ENCODE measurements at places on chromosomes 7 and 10.

DNA sequence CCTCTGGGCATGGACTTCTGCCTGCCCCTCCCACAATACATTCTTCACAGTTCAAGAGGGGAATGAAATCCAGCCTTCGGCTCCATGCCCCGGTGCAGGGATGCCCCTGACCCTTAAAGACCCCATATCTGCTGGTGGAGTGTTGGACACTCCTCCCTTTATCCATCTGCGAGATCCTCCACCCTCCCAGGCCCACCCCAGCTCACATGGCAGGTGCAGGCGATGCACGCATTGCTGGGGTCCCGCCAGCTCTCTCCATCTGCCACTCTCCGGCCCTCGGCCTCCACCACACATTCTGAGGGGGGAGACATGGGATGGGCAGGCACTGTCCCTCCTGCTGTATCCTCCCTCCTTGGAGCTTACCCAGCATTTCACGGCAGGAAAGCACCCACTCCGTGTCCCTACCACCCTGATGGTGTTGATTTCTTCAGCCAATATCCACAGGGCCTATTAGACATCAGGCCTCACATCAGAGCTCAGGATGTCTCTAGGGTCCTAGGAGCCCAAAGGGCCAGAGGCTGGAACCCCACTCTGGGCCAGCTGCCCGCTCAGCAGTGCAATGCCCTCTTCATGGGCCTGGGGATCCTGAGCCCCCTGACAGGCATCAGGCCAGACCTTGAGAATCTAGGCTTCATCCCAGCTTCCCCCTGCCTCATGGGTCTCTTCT, 18.3 kb downstream of the ATP6V1F start:
- no peak for DNase-seq

DNA sequence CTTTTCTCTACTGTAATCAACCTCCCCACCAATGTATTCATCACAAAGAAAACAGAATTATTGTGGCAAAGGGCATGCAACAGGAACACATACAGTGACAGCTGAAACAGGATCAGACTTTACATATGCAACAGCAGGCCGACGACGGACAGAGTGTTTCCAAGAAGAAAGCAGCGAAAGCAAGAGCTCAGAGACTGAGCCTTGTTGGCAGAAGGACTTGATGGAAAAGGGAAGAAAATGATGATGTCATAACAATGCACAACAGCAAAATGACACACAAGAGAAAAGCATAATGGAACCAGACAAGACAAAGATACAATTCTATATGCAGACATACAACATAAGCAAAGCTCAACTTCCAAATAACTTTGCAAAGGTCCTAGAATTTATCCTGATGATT, 106.5 kb downstream of the ARHGAP12 start:
- no peak for DNase-seq

DNA sequence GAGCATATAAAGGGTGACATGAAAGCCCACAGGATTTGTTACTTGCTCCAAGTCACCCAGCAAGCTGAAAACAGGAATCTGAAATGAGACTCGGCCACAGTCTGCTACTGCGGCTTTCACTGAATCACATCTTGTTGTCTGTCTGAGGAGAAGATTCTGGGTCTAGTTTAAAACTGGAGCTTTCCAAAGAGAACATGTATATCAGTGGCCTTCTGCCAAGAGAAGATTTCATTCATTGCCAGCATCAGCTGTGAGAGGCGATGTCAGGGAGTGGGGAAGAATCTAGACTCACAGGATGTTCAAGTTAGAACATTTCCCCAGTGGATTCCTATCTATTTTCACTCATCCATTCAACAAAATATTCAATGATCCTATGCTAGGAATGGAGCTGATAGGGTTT, 122.8 kb downstream of the GALNT17 start:
- DNase-seq, result no peak

- peak; percentile 75 for DNase-seq
Observed at GRCh38 chr10:114412907-114413797, 8.8 kb upstream of the AFAP1L2 start.

- DNase-seq, result no peak
Observed at GRCh38 chr7:84149573-84149972, 45.0 kb downstream of the SEMA3A start.

DNA sequence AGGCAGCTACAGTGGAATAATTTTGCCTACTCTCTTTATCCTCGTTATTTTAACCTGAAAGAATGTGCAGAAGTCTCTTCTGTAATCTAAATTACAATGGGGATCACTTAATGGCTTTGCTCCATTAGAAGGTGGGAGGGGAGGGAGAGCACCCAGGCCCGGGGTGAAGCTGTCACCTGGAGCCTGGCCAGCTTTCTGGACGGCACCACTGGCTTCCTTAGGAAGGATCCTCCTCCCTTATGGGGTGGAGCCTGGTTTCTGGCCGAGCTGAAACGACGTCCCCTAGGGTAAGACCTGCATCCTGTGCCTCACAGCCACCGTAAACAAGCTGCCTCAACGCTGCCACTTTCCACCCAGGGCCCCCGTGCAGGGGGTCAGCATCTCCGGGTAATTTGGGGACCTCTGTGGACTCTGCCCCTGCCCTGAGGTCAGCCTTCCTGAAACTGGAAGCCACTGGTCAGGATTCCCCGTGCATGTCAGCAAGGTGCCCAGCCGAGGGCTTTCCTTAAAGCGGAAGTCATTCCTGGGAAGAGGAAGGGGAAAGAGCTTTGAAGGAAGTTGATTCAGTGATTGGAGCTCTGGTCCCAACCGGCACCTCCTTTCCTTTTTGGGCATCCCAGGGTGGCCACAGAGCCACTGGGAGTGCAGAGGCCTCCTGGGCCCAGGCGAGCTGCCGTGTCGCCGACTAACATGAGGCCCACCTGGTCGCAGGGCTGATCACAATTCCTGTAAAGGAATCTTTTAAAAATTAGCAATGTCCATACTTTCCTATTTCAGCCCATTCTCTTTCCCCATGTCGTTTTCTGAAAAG, 569.1 kb downstream of the DNAJB6 start:
- DNase-seq, result no peak

GRCh38 chr7:82291931-82292330, 151.6 kb downstream of the CACNA2D1 start:
- DNase-seq, result no peak

- DNase-seq, result no peak
Observed at GRCh38 chr10:126463286-126463685, 75.0 kb upstream of the ADAM12 start.

GRCh38 chr7:39091774-39092173, 114.1 kb downstream of the POU6F2 start:
- DNase-seq, result no peak

GRCh38 chr7:55110993-55111361, 92.2 kb downstream of the EGFR start:
- no peak for DNase-seq

DNA sequence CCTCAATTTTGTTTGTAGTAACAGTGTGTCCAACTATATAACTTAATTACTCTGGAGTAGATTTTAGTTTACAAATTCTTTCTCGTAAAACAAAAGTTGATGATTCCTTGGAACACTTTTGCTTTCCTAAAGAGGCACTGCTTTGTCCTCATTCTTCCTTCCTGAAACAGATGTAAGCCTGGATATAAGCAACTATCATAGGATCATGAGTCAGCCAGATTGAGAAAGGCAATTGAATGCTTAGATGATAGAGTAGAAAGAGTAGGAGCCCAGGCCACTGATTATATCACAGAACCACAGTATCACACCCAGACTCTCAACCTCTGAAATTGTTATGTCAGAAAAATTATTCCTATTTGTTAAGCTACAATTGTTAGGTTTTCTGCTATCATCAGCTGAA, 69.9 kb downstream of the TMEM106B start:
- DNase-seq, result peak; percentile 42

DNA sequence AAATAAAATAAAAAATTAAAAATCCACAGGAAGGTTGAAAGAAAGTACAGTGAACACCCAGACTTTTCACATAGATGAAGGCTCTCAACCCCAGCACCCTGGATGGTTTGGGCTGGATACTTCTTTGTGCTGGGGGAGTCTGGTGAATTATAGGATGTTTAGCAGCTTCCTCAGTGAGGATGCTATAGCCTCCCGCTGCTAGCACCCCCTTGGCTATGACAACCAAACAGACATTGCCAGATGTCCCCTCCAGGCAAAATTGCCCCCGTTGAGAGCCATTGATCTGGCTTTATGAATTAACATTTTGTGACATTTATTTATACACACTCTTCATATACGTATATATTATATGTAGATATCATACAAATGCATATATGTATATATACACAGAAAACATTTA, 21.6 kb downstream of the SMKR1 start:
- DNase-seq, result no peak

- DNase-seq, result peak; percentile 91
Observed at GRCh38 chr10:129949891-129950291, 14.2 kb downstream of the EBF3 start.

DNA sequence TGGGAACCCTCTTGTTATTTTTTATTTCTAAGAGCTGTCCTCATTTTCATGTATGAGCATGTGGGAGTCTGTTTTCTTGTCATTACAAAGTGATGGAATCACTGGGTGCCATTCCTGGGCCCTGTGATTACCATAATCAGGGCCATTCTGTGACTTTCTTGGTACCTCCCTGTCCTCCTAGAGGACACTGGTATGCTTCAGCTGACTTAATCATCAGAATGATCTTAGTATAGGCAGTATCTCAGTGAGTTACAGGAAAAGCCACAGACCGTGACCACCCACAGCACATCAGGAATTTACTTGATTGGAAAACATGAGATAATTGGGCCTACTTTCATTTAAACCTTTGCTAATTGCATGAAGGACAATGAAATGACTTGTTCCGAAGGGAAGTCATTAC, 7.2 kb downstream of the NOM1 start:
- no peak for DNase-seq

GRCh38 chr10:128066870-128067382, 59.3 kb downstream of the MKI67 start:
- no peak for DNase-seq

DNA sequence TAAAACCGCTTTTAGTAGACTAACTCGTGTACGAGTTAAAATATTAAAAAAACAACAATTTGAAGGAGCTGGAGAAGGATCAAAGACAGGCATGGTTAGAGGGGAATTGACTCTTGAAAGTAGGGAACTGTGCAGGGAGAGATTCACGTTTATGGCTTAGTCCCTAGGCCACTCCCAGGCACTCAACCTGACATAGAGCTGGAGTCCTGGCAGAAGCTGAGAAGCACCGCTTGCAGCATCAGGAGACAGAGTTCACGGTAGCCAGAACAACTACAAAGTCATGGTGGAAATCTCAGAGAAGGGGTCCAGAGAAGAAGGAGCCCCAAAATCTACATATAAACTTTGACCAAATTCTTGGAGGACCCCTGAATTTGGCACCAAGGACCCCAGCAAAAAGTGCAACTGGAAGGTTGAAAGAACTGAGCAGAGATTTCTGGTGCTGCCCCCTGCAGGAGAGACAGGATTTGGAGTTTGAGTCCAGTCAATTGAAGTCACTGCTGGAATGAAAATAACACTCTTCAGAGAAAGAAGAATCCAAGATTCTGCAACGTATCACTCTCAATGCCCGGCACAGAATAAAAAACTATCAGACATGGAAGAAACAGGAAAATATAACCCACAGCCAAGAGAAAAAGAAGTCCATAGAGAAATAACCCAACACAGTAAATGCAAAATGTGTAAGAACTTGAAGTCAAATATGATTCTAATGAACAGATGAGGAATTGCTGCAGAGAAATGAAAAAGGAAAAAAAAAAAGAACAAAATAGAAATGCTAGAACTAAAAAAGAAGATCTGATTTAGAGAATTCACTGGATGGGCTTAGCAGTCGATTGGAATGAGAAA, 493.3 kb upstream of the PODXL start:
- peak; percentile 44 for DNase-seq

DNA sequence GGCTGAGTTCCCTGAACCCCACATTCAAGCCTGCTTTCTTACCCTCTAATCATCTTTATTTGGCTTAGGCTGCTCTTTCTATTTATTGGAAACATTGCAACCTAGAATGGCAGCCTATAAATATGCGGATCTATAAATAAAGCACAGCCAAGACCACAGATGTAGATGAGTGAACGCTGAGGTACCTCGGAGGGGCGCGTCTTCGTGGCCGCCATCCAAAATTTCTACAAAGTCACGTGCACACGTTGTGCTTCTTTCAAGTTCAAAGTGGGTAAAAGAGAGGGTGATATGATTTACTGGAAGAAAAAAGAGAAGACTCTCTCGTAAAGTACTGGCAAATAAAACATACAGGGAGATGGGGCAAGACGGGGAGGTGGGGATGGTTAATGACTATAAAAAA, 132.6 kb upstream of the RSU1 start:
- DNase-seq, result no peak

GRCh38 chr7:2792856-2793487, 51.1 kb downstream of the GNA12 start:
- no peak for DNase-seq

- peak; percentile 80 for DNase-seq
Observed at GRCh38 chr7:30888747-30889146, 22.9 kb upstream of the AQP1 start.

- DNase-seq, result peak; percentile 51
Observed at GRCh38 chr7:95335093-95335492, 10.8 kb upstream of the PON1 start.

DNA sequence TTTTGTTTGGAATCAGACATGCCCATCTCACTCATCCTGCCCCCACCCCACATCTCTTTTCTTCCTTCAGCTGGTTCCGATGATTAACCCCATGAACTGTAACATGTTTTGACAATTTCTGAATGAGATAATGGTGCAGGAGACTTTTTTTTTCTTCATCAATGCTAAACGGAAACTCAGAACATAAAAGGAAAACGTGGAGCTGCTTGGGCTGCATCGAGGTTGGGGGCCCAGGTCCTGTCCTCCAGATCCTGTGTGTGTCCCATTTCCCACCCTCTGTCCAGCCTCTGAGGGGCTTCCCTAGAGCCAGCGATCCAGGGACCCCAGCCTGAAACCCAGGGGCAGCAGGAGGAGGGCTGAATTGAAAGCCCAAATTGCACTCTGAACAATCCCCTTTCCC, 263.8 kb upstream of the GRB10 start:
- DNase-seq, result no peak

GRCh38 chr10:48231699-48232315, 42.7 kb downstream of the FRMPD2 start:
- no peak for DNase-seq

DNA sequence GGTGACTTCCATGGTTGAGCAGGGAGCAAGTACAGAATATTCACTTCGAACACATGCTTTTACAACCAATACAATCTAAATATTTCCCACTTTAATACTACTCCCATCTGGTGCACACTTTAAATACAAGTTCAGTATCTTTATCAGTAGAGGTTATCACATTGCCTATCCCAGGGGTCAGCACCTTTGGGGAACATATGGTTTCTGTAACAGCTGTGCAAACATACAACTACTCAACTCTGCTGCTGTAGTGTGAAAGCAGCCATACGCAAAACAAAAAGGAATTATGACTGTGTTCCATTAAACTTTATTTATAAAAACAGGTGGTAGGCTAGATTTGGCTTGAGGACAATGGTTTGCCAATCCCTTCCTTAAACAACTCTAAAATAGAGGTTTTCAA, 157.5 kb downstream of the XPNPEP1 start:
- no peak for DNase-seq

- no peak for DNase-seq
Observed at GRCh38 chr10:14036233-14036632, 294.5 kb downstream of the FRMD4A start.

DNA sequence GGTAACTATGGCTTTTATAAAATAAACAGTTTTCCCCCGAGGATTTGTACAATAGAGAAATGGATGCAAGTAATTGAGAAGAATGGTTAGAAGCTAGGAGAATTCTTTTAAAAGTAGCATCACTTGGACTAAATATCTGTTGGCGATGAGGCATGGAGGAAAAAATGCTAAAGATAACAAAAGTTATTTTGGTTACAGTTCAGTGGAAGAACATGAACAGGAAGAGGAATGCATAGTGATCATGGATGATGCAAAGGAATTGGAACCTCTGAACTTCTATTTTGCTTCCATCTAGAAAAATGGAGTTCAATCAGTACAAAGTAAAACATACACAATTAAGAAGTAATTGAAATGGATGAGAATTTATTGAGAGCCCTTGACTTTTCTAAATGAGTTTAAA, 32.9 kb downstream of the ENTPD1 start:
- peak; percentile 91 for DNase-seq
